ACHN (cell line): ENCODE measurements at places on chromosomes 7 and 10.
A peak's percentile ranks its signal among the peaks of the same experiment; 100 is the strongest.

- no peak for DNase-seq
Observed at GRCh38 chr10:59037018-59037389, 139.4 kb upstream of the PHYHIPL start.

GRCh38 chr10:551373-552252, 137.9 kb downstream of the DIP2C start:
- no peak for DNase-seq

GRCh38 chr10:75070961-75071428, 40.5 kb upstream of the SAMD8 start:
- no peak for DNase-seq

DNA sequence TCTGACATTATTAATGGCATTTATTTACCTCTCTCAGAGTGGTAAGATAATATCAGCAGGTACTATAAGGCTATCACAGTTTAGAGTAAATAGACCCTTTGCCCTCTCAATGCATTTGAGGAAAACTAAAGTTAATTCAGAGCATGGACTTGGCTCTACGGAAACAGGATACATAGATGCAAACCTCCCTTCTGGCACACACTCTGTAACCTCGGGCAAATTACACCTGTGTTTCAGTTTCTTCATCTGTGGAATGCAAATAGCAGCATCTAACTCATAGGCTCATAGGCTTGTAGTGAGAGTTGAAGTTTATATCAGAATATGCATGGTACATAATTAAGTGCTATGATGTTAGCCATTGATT, 5.6 kb downstream of the RAPGEF5 start:
- DNase-seq, result no peak

GRCh38 chr10:132590752-132591121, 53.1 kb downstream of the INPP5A start:
- DNase-seq, result no peak

GRCh38 chr7:156158213-156158612, 345.9 kb upstream of the SHH start:
- no peak for DNase-seq

DNA sequence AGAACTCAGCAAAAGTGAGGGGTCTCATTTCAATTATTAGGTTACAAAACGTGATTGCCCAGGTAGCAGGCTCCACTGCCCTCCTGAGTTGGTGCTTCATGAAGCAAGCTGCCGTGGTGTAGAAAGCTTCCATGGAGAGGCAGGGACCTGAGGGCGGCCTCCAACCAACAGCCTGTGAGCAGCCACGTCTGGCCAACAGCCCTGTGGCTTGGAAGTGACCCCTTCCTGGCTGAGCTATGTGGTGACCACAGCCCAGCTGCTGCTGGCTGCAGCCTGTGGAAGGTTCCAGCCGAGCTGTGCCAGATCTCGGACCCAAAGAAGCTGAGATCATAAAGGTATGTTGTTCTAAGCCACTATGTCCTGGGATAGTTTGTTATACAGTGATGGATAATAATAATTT, 122.5 kb upstream of the KLF6 start:
- DNase-seq, result no peak

DNA sequence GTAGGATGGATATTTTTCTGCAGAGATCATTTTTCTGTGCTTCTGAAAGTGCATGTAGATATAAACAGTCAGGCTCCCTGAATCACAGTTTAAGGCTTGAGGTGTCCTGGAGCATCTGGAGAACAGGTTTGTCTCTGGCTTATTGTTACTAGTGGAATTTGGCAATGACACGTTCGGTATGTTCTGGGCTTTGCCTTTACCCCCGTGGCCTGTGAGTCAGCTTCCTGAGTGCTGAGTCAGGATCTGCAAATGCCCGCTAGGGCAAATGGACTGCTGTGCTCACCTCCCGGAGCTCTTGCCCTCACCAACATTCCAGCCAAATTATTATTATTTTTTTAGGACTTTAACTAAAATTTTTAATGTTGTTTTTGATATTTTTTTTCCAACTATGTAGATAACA, 192.5 kb upstream of the PRSS1 start:
- DNase-seq, result peak; percentile 99

GRCh38 chr10:131579251-131580071, 267.9 kb upstream of the TCERG1L start:
- DNase-seq, result no peak
